ENCODE measurements at places on chromosomes 1 and 21.

- DNase-seq: no peak
These were observed 94.2 kb downstream of the KCNN3 start for GRCh38 chr1:154775621-154776605.

GRCh38 chr1:18535391-18536210 is 54.9 kb downstream of the KLHDC7A start:
- no peak for DNase-seq

GRCh38 chr1:19775317-19775716 is 24.4 kb downstream of the TMCO4 start:
- DNase-seq: no peak

- DNase-seq: no peak
These were observed 256.8 kb downstream of the TOMM20 start for GRCh38 chr1:234871710-234872271.

- DNase-seq: no peak
These were observed 51.4 kb upstream of the RGL1 start for GRCh38 chr1:183753464-183753891.

DNA sequence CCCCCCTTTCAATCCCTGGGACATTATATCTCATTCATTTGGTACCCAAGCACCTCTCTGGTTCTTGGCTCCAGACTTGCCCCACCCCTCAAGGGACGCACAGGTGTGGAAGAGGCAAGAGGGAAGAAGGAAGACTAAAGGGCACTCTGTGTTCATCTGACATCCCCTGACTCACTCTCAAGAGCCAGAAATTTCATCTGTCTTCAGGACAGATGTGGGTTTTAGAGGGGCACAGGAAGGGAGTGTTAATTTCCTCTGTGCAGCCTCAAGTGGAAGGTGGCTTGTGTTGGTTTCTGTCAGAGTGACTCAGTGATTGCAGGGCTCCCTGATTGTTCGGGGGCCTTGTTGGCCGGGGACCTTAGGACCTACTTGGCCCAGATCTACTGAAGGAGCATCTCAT is 2.4 kb downstream of the C2CD4D start:
- no peak for DNase-seq

Measured in stimulated activated CD8-positive, alpha-beta memory T cell treated with anti-CD3 and anti-CD28 coated beads, Interleukin-7, amount 100 ng/mL, for 1 hour (primary cell).